ENCODE measurements at places on chromosomes 13 and 19.

GRCh38 chr13:114149774-114150740, 17.6 kb upstream of the RASA3 start:
- DNase-seq = no peak

- no peak for DNase-seq
Measured at GRCh38 chr13:23986619-23987018, 89.3 kb upstream of the C1QTNF9B start.

GRCh38 chr19:19966862-19967261, 66.1 kb downstream of the ZNF93 start:
- DNase-seq = no peak

- no peak for DNase-seq
Measured at GRCh38 chr13:51729866-51730553, 74.0 kb downstream of the DHRS12 start.

DNA sequence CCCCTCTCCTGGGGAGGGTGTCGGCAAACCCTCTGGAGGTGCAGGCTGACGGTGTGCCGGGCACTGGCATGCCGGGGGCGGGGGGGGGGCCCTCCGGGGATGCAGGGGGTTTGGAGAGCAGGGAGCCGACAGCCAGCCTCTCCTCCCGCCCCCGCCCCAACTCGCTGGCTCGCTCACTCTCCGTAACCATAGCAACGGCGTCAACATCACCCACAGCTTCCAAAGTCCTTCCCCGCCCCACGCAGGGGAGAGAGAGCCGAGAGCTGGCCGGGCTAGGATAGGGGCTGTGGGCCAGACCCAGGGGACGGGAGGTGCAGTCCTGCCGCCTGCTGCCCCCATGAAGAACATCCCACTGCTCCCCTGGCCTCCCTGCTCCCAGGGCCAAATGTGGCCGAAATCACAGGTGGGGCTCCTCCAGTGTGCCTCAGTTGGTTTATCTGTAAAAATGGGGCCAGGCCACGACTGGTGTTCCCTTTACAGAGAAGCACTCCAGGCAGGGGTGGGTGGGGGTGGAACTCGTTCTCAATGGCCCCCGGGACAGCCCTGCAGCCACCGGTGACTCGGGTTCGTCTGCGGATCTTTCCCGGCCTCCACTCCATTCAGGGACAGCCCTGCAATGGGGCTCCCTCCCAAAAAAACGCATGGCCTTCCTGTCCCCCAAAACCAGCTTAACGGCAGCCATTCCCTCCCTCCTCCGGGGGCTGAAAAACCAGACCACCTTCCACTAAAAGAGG, 3.2 kb downstream of the KLF16 start:
- DNase-seq = no peak

DNA sequence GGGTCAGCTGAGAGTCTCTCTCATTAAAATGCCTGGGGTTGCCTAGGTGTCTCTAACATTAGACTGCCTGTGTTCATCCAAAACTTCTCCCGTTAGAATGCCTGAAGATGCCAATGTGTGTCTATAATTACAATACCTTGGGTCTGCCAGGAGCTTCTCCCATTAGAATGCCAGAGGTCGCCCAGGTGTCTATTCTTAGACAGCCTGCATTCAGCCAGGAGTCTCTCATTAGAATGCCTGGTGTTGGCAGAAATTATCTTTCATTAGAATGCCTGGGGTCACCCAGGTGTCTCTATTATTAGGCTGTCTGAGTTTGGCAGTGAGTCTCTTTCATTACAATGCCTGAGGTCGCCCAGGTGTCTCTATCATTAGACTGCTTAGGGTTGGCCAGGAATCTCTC, 1560.2 kb downstream of the UQCRFS1 start:
- no peak for DNase-seq

- DNase-seq = no peak
Measured at GRCh38 chr13:109880371-109881346, 94.3 kb upstream of the IRS2 start.

GRCh38 chr13:86438034-86438433, 638.8 kb upstream of the SLITRK6 start:
- DNase-seq = no peak

DNA sequence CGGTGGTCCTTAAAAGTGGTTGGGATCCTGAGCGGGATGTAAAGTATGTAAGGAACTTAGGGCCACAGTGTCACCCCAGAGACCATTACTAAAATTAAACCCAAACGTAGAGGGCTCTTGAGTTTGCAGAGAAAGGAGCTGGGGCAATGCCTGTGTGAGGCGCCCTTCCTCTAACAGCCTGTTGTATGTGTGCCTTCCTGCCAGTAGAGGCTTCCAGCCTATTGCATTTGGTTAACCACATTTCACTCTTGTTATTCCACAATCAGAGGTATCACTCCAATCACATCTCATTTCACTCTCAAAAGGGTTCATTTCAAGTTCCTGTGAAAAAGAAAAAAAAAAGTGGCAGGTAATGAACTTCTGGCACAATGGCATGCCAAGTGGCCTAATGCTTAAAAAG, 29.4 kb downstream of the DIAPH3 start:
- DNase-seq = no peak

GRCh38 chr13:52695856-52696255, 43.2 kb downstream of the SUGT1 start:
- DNase-seq = no peak

- no peak for DNase-seq
Measured at GRCh38 chr19:1833540-1833939, 14.7 kb downstream of the REXO1 start.

DNA sequence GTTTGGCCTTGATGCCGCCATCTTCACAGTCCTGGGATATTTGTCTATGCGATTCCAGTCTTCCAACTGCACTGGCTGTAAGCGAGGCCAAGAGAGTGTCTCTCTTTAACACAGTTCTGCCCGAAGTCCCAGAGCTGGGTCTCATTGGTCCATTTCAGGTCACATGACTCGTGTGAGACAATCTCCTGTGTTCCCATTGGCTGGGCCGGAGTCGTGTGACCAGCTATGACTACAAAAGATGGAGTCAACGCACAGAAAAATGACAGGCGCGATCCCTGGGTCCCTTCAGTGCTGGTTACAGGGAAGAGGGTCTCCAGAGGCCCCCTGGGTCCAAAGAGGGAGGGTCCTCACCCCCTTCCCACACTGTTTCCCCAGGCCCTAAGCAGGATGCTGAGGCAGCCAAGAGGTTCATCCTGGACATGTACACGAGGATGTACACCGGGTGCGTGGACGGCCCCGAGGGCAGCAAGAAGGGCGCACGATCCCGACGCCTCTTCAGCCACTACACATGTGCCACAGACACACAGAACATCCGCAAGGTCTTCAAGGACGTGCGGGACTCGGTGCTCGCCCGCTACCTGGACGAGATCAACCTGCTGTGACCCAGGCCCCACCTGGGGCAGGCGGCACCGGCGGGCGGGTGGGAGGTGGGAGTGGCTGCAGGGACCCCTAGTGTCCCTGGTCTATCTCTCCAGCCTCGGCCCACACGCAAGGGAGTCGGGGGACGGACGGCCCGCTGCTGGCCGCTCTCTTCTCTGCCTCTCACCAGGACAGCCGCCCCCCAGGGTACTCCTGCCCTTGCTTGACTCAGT, 15.9 kb upstream of the S1PR4 start:
- DNase-seq = no peak

- no peak for DNase-seq
Measured at GRCh38 chr13:21675095-21675991, 4.5 kb downstream of the FGF9 start.

DNA sequence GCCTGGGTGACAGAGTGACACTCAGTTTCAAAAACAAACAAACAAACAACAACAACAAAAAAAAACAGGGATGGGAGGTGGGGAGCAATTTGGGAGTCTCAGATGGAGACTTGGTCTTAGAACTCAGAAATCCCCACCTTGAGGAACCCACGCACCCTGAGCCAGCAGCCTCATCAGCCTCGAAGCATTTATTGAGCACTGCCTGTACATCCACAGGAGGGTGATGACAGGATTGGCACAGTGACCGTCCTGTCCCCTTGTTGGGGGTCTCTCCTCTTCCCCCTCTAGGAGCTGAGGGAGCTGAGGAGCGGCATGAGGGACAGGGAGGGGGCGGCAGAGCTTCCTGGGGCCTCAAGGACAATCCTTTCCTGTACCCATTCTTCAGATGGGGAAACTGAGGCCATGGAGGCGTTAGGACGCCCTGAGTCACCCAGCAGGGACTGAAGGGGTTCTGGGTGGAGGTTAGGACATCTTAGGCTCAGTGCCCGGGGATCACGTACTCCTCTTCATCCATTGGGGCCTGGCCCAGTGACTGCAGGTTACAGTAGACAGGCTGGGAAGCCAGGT, 5.6 kb downstream of the GDF15 start:
- DNase-seq = no peak

GRCh38 chr13:95226932-95227695, 74.1 kb downstream of the ABCC4 start:
- no peak for DNase-seq

DNA sequence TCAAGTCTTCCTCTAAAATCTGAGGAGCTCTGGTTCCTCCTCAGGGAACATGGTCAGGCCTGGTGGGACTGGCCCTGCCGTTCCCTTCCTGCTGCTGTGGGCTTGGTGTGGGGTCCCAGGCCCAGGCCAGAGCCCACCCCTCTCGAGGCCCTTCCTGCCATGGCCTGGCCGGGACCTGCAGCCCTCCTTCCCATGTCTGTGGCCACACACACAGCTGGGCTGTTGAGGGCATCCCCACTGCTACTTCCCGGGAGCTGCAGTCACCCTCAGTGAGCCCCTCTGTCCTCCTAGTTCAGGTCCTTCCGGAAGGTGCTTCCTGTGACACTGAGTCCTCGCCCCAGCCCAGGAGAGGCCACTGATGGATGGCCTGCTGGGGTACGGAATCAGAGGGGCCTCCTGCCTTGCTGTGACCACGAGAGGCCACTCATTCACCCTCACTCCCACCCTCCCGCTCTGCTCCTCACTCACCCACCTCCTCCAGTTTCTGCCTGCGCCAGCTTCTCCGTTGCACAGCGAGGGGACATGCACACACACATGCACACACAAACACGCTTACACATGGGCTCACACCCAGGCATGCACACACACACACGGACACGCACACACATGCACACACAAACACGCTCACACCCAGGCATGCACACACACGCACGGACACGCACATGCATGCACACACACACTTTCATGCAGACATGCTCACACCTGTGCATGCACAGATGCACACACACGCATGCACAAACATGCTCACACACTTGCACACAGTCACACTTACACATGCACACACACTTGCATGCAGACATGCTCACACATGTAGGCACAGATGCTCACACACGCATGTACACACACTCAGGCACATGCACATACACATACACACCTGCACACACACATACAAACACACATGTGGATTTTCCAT, 7.3 kb upstream of the MCF2L start:
- no peak for DNase-seq

GRCh38 chr13:51026016-51026415, 85.1 kb downstream of the C13orf42 start:
- no peak for DNase-seq

DNA sequence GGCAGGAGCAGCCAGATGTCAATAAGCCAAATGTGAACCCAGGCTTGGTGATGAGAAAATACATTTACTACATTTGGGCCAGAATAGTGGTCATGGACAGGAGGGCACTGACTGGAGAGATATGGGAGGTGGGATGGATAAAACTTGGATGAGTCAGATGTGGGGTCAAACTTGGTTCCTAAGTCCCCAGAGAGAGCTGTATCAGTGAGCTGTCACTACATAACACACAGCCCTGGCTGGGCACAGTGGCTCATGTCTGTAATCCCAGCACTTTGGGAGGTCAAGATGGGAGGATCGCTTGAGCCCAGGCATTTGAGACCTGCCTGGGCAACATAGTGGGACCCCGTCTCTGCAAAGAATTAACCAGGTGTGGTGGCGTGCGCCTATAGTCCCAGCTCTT, 51.6 kb upstream of the EHD2 start:
- no peak for DNase-seq

DNA sequence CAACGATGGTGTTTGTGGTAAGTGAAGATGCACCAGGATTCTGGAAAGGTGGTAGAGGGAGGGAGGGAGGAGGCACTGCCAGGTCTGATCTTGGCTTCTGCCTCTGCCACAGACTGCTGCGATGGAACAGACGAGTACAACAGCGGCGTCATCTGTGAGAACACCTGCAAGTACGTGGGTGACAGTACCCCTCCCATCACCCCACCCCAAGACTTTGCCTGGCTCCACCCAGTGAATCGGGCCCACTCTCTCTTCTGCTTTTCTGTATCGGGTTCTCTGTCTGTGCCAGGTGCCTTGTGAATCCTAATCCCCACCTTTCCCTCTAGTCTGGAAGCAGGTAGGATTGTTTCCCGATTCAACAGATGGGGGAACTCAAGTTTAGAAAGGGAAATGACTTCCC, 2.5 kb downstream of the PRKCSH start:
- no peak for DNase-seq

DNA sequence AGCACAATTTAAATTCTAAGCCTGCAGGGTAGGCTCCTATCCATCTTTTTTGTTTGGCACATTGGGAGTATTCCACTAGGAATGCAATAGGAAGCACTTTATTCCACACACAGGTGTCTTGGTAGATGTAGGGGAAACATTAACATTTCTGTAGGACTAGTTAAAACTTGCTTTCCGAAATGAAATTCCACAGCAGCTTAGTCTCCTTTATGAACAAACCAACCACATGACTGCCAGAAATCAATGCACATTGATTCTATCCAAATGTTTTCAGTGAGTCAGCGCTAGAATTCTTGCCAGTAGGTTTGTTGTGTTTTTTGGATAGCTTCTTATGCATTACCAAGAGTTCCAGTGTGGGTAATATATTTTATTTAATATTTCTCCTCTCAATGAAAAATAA, 207.9 kb upstream of the CSNK1A1L start:
- peak; percentile 71 for DNase-seq

DNA sequence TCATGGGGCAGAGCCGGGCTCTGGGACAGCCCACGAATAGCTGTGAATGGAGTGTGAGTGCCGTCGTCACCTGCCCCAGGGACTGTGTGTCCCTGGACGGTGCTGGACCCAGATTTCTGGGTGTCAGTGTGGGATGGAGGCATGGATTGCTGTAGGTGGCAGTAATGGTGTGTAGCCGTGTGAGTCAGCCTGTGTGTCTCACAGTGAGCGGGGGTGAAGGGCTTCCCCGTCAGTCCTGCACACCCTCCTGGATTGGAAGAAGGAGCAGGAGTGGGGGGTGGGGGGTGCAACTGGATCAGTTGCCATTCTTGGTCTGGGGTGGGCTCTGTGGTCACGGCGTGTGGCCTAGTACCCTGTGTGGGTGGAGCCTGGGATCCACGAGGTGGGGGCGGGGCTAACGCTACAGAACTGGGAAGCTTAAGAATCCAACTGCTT, 6.5 kb upstream of the LTBP4 start:
- no peak for DNase-seq

DNA sequence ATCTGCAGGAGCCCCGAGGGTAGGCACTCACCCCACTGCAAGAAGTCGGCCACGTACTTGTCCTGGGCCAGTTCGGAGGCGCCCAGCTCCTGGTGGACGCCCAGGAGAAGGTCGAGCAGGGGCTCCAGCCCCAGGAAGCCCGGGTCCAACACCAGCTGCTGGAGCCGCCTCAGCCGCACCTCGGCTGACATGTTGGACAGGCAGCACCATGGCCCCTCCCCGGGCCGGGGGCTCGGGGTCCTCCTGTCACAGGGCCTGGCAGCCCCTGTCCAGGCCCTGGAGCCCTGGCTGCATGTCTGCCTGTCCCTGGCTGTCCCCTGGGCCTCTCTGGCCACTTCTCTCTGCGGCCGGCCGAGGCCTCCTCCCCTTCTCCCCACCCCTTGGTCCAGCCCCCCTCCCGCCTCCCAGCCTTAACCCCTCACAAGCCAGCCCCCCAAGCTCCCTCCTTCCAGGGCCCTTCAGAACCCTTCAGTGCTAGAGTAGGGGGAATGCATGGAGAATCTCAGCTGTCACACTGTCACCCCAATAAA, at the start of gene DMPK:
Gene DMPK, minus strand, starts transcription at position 329 of the 530 bp plus-strand sequence. Its CDS starts 138 bp downstream, at position 191.
- no peak for DNase-seq

All from retinal pigment epithelial cell (primary cell).